ENCODE measurements at places on chromosomes 6 and 20.
A peak's percentile ranks its signal among the peaks of the same experiment; 100 is the strongest.

DNA sequence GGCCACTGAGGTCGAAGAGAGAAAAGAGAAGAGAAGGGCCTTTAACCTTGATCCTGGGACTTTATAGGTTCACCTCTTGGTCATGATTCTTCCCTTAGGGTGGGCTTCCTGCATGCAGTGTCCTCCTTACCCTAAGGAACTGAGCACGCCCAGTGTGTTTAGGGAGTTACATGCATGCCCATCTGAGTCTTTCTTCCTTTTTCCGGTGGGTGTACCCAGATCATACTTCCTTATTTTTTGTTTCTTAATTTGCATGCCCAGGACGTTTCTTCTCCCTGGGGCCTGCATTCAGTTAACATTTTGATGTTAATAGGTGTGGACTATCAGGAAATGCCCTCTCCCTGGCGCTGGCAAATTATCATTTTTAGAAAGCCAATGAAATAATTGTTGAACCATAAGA, 91.5 kb downstream of the HTR1B start:
- DNase-seq, result no peak

DNA sequence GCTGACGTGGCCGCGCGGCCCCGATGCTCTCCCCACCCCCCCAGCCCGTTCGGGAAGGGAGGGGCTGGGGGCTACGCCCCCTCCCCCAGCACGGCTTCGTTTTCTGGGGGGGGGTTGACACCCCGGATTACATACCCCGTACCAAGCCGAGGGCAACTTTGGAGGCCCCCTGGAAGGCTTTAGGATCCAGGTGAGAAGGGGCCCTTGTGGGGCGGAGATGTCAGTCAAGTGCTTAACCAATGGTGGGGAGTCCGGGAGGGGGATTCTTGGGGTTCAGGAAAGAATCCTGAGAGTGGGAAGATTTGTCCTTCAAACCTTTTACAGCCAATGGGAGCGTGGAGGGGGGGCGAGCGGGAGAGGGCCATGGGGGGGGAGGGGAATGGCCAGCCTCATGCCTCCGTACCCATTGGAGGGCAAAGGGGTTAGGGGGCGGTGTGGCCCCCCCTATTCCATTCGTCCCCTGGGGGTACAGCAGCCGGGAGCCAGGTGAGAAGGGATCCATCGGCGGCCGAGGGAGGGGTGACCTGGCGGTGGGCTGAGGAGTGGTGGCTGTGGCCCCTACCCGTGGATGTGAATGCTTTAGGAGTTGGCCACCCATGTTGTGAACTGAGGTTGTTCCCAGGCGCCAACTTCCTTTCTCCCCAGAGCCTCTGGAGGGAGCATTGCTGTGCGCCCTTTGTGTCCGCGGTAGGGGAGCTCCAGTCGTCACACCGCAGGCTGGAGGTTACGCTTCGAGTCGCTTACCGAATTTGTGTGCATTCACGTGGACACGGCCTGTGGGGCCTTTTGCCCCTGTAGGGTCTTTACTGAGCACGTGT, 682 bp downstream of the BRD2 start:
- DNase-seq, result peak; percentile 87

DNA sequence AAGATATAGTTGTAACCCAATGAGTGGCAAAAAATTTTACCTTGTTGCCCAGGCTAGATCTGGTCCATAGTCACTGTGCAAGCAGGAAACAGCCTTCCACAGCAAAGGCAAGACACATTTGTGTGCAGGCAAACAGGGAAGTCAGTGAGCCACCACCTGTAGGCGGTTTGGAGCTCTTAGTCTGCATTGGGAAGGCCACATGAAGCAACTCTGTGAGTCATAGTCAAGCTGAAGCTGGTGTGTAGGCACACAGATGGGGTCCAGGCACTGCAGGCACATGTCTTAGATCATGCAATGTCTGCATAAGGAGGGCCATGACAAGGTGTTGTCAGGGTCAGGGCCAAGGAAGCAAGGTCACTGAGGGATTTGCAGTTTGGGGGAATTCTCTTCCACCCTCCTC, 543.2 kb upstream of the EPHA7 start:
- no peak for DNase-seq

- no peak for DNase-seq
Observed at GRCh38 chr20:4667836-4668235, 53.9 kb upstream of the PRND start.

DNA sequence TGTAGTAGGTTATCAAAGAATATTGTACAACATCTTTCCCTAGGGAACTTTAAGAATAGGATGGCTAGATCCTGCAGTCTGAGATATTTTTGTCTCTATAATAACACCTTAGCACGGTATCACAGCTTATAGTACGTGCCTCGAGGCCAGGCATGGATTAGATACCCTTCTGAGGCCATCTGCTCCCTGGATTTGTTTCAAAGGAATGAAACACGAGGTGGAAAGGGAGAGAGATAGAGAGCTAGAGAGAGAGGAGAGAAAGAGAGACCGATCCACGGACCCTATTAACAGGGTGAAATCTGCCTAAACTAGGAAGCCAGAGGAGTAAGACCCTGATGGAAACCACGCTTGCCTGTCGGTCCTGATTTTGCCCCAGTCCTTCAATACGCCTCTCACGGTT, 92.5 kb downstream of the CD83 start:
- no peak for DNase-seq

GRCh38 chr20:57899554-57899953, 189.7 kb upstream of the PMEPA1 start:
- DNase-seq, result no peak

DNA sequence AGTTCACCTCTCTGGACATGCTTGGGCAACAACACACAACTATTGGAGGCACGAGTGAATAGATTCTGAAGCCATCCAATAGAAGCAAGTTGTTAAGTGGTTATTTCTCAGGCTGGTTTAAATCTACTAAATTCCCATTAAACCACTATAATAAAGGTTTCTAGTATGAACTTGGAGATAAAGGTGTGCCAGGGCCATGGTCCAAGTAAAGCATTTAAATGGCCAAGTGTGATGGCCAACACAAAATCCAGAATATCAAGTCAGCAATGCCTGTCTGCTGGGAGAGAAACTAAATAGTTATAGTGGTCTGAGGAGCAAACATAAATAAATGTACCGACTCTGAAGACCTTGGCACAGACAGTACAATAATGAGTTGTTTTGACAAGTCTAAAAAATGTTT, 294.3 kb upstream of the STXBP5 start:
- peak; percentile 85 for DNase-seq

DNA sequence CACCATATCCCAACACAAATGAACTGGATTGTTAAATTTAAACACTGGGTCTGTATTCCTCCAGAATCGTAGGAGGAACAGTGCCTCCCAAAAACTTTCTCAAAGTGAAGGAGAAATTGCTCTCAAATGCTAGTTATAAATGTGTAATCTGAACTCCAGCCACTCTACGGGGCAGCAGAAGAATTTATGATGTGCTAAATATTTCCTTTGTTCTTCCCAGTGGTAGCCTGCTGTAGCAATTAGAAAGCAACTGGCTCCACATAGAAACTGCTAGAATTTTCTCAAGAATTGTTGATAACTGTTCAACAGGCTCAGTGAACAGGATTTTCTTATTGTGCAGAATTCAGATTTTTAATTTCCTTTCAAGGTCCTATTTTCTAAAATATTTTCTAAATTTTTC, 49.8 kb upstream of the EYA4 start:
- no peak for DNase-seq

DNA sequence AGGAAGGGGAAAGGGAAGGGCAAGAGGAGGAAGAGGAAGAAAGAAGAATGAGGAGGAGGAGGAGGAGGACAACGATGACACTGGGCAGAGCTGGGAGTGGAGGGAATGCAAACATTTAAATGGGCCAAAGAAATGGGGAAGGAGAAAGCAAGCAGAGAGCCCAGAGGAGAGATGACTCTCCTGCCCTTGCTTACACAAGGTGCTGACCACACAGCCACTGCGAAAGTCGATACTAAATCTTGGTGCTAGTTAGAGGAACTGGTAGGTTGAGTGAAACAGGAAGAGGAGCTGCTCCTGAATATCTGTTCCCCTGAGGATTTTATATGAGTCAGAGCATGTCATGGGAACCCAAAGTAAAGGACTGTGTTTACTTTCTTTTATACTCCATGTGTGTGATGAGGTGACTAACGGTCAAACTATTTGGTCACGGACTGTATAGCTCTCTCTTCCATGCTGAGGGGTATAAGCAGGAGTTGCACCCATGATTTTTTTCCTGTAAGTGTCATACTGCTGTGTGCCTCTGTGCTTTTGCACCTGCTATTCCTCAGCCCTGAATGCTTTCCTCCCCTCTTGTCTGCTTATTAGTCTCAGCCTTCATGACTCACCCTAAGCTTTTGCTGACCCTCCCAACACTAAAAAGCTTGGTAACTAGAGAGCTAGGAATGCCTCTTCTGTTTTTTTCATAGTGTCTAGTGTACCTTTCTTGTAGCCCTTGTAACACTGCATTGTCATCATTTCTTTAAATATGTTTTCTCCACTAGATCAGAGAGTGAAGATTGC, 9.5 kb upstream of the PAQR8 start:
- peak; percentile 95 for DNase-seq

- no peak for DNase-seq
Observed at GRCh38 chr6:128097009-128097408, 196.2 kb upstream of the THEMIS start.

All from fibroblast of the aortic adventitia (primary cell).